ENCODE measurements at places on chromosomes 2 and 18.

GRCh38 chr18:51622702-51623101 lies 425.2 kb upstream of the MEX3C start:
- DNase-seq = no peak

- DNase-seq = no peak
Measured at GRCh38 chr2:206056286-206056685, 29.7 kb downstream of the INO80D start.

DNA sequence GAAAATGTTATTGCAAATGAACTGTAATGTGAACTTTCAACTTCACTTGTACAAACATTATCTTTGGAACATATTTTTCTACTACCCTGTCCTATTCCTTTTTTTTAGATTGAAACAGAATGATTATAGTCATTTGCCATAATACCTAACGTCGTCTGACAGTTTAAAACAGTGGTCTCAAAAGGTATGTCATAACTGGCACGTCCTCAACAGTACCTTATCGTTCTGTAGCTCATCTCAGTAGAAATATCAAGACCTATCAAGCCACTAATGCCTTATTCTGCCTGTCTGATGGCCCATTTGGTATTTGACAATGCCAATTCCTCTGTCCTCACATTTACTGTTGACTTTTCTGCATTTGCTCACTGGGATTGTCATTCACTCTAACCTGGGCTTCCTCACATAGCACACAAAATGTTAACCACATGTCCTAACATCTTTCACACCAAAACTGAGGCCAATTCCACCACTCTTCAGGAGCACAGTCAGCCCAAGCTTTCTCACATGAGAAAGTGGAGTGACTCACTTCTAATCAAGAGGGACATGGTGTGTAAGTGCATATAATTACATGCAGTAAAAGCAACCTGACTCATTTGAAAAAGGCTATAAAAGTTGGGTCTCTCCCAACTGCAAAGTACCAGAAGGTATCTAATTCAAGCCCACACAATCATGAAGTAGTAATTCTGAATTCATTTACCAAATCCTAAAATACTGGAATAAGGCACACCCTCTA lies 34.8 kb downstream of the DNER start:
- no peak for DNase-seq

DNA sequence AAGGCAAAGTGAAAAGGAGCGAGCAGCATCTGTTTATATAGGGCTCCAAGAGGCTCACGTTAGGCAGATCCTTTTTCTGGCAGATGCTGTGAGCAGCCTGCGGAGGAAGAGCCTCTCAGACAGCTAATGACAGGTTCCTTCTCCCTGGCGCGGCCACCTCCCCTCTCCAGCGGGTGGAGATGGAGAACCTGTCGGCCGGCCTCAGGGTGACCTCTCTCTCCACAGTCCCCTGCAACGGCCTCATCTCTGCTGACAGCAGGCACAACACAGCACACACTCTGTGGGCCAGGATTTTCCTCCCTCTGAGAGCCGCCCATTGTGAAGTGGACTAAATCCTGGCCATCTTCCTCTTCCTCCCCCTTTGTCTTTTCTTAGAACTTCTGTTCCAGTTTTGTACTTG lies 119.8 kb downstream of the PRKCE start:
- no peak for DNase-seq

- no peak for DNase-seq
Measured at GRCh38 chr2:220347626-220348025, 720.2 kb downstream of the SLC4A3 start.

GRCh38 chr18:323253-323622 lies 55.4 kb upstream of the THOC1 start:
- no peak for DNase-seq

DNA sequence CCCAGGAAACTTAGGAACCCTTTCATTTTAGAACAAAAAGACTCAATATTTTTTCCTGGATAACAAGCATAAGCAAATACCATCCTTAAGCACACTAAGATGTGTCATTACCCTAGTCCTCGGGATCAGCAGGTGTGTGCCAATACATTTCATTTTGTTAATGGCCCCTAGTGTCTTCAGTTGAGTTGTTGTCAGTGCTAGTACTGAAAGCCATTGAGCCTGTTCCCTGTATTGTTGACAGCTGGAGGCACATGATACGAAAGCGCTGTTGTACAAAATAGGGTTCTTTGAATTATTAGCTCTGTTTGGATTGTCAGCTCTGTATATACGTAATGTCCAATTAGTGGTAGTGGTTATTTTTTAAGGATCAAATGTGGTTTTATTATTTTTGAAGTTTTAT lies 29.5 kb downstream of the VAPA start:
- no peak for DNase-seq

- DNase-seq = no peak
Measured at GRCh38 chr2:50408936-50409335, 623.0 kb downstream of the NRXN1 start.

DNA sequence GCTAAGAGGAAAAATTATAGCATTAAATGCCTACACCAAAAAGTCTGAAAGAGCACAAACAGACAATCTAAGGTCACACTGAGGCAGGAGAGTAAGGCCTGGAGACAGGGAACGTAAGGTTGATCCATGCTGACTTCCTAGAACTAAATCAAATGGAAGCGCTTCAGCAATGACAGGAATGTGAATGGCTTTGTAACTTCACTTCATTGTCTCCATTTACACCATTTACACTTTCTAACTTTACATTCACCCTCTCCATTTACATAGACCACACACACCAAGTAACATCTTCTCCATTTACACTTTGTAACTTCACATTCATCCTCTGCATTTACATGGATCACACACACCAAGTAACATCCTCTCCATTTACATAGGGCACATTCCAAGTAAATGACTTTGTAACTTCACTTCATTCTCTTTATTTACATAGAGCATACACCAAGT lies 103.1 kb upstream of the SPATS2L start:
- DNase-seq = no peak

GRCh38 chr2:148552675-148553331 lies 91.7 kb upstream of the EPC2 start:
- DNase-seq = no peak

DNA sequence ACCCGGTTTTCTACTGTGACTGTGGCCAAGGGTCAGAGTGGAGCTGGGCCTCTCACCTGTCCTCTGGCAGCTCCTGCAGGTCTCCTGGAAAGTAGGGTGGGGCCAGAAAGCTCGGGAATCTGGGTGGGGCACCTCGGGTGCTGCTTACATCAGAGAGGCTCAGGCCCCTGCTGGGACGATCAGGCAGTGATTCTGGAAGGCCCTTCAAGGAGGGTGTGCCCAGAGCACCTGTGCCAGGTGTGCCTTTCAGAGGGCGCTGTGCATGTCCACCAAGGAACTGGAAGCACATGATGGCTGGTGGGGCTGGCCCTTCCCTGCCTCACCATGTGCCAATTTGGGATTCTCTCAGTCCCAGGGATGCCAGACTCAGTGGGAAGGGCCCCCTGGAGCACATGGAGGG lies 44.0 kb downstream of the ATP6V1C2 start:
- no peak for DNase-seq

- no peak for DNase-seq
Measured at GRCh38 chr2:141162314-141162713, 968.5 kb downstream of the LRP1B start.

- no peak for DNase-seq
Measured at GRCh38 chr2:103010306-103010705, 248.5 kb downstream of the TMEM182 start.

DNA sequence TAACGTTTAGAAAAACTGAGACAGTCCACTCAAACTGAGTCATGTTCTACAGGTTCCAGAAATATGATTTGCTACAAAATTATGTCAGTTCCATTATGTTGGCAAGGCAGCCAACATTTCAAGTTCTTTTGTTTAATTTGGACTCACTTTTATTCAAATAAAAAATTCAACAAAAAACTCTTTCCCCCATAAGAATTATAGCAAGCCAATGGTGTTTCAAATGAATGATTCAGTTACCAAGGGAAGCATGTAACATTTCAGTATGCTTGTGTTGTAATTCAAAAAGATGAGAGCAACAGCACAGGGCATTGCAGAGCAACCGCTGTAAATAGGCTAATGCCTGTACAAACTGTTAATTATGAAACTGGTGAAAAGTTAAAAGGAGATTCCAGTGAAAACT lies 140.8 kb downstream of the FIGN start:
- no peak for DNase-seq

DNA sequence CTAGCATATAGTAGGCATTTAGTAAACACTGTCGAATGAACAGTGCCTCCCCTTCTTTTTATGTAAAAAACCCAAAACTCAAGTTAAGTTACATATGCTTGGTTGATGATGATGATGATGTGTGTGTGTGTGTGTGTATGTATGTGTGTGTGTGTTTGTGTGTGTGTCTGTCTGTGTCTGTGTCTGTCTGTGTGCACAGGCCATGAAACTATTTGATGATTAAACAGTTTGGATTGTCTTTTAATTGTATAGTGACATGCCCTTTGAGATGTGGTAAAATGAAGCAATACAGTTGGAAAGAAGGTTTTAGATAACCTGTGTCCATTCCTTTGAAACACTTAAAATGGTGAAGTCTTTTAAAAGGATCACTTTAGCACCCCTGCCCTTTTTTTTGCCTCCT lies 105.6 kb downstream of the MAP4K4 start:
- no peak for DNase-seq

GRCh38 chr2:8803658-8804379 lies 33.6 kb downstream of the KIDINS220 start:
- DNase-seq = no peak

DNA sequence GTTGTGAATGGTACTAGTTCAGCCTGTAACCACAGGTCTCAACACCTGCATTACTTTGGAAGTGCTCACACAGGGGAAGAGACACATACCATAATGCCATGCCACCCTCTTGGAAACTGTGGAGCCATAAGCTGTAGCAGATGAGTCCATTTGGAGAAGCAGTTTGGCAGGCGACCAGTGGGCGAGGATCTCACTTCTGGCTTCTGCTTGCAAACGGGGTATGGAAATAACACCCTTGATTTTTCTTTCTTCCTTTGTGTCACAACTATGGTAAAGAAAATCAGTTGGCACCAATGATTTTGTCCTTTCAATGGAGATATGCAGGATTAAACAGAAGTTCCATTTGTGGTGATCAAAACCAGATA lies 28.6 kb downstream of the APOB start:
- no peak for DNase-seq

GRCh38 chr2:15912203-15912602 lies 28.1 kb upstream of the MYCN start:
- no peak for DNase-seq

DNA sequence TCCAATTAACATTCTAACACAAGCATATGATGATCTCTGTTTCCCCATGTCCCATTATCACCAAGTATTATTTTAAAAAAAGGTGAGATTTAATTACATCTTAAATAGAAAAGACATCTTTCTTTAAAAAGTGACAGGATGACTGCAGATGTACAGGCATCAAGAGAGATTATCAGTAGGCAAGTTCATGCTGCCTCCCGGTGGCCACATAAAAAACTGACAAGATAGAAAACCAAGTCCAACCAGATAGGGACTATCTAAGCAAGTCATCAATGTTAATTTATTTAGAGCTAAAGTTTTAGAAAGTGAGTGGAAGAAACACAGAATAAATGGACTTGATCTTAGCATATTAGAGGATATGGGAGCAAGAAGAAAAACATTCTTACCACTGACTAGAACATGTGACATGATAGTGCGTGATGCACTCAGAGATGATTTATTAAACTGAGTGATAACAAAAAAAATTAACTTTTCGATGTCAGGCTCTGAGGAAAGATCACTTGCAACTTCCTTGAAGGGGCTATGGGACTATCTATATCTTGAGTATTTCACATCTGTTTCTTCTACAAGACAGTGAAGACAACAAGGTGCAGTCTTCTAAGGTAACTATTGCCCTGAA lies 5.4 kb upstream of the TDRD15 start:
- no peak for DNase-seq

- DNase-seq = no peak
Measured at GRCh38 chr18:25510096-25510495, 158.1 kb upstream of the ZNF521 start.

DNA sequence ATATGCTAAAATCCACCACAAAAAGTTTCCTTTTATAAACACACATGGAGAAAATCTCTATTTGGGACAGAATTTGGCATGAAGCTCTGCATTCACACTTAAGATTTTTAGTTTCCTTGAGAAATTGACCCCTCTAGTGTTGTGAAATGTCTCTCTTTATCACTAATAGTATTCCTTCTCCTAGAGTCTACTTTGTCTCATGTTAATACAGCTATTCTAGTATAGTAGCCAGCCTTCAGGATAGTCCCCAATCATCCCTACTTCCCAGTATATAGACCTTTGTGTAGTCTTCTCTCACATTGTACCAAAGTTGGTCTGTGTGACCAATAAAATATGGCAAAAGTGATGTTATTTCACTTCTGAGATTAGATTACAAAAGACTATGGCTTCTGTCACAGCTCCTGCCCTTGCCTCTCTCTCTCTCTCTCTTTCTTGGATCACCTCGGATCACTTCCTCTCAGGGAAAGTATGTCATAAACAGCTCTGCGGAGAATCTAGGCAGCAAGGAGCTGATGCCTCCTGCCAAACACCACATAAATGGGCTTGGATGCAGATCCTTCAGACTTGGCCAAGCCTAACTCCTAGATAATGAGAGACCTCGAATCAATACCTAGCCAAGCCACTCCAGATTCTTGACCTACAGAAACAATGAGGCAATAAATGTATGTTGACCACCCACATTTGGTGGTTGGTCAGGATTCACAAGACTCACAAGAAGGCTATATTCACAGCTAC lies 59.7 kb upstream of the NABP1 start:
- no peak for DNase-seq

- no peak for DNase-seq
Measured at GRCh38 chr18:42514512-42514911, 559.5 kb downstream of the PIK3C3 start.

DNA sequence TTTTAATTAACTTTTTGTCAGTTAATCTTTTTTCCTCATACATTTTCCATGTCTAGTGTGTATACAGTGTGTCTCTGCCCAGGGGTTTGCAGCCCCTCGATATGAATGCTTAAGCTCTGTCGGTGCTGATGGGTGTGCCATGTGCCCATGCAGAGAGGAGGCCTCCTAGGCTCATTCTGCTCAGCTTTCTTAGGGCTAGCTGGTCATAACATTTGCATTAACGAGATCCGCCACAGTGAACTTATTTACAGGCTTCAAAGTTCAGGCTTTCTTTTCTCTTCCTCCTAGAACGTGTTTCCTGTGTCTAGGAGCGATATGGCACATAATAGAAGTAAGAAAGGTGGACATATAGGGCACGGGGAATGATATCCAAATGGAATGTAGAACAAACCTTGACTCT lies 783.3 kb downstream of the PLCL1 start:
- no peak for DNase-seq

DNA sequence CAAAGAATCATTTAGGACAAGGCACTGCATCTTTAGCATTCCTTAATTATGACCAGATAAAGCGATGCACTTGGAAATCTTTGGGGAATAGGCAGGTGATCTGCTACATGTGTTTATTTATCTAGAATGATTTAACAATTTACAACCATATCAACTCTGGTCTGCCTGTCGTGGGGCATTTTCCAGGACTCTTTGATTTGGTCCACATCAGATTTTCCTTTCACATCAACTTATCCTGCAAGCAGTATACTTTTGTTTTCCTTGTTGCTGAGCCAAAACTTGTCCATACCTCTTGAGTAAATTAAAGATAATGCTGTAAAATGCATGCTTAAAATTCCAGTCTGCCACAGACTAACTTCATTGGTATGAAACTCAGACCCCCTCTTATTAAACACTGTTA lies 312.4 kb upstream of the TCF4 start:
- DNase-seq = no peak

- DNase-seq = no peak
Measured at GRCh38 chr2:39703181-39703872, 37.6 kb downstream of the TMEM178A start.

Data from T follicular helper cell (primary cell).